Stimulated activated CD4-positive, alpha-beta T cell treated with anti-CD3 and anti-CD28 coated beads, TNF-alpha, amount 100 ng/mL, for 1 hour (primary cell): ENCODE measurements at places on chromosomes 13 and 19.

- no peak for DNase-seq
These were observed 23.5 kb downstream of the AKT2 start for GRCh38 chr19:40261631-40262030.

DNA sequence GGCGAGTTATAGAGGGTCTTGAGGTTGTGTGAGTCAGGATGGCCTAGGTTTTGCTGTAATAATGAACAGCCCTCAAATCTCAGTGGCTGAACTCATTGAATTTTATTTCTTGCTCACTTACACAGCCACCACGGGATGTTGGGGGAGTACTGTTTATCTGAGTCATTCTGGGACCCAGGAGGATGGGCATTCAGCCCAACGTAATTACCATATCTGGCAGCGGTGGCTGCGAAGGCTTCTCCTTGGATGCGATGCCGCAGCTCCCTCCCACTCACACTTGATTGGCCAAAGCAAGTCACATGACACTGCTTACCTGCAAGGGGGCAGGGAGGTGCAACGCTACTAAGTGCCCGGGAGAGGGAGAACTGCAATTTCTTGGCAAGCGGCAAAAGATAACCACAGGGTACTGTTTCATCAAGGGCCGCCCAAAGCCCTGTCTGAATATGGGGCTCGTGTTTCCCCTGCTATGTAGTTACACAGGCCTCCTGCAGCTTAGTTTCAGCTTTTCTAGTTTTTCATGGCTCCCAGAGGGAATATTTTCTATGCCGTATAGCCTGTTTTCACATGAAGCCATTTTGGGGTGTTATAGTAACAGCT is 19.9 kb downstream of the ZSWIM9 start:
- no peak for DNase-seq

- no peak for DNase-seq
These were observed 104.9 kb downstream of the CACNA1A start for GRCh38 chr19:13401388-13401787.

DNA sequence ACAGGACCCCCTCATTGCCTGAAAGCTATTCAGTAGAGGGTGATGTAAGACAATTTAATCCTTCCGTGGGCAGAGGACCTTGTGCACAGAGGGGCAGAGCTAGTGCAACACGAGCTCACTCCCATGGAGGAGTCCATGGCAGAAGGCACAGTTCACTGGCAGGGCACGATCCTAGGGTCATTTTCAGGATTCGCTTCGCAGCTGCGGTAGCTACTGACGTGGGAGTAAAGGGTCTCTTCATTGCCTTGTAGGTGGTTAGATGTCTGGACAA is 207.8 kb downstream of the FOXO1 start:
- no peak for DNase-seq

GRCh38 chr19:15584541-15585115 is 30.4 kb upstream of the CYP4F8 start:
- DNase-seq, result peak; percentile 85
